Fibroblast of the conjunctiva (primary cell): ENCODE measurements at places on chromosomes 4 and X.

DNA sequence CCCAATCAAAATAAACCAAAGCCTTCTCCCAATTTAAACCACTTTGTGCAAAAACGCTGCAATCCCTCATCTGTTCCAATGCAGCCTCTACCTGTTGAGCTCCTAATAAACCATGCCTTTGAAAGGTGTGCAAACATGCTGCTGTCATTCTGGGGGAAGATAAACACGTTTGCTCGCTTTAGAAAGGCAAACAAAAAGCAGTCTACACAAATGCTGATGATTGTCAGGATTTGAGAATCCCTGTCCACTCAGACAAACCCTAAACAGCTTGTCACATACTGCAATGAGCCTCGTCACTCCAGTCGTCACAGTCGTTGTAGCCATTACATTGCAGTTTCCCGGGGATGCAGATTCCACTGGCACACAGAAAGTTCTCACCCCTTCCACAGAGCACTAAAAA, 145.2 kb downstream of the CORIN start:
- DNase-seq, result no peak

DNA sequence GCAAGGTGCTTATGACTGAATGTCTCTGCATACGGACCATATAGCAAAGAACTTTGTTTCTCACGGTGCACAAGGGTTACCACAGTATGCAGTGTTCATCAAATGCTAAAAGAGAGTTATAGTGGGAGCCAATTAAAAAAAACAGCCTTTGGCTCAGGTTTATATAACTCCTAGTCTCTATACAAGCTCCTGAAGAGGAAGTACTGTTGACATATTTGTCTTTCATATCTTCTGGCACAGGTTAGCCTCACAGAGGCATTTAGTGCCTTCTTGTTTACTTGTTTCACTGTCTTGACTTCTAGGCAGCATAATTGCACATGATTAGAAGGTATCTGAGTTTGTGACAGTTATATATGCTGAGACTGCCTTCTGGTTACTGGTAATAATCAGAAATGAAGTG, 158.8 kb upstream of the FAM47C start:
- no peak for DNase-seq

DNA sequence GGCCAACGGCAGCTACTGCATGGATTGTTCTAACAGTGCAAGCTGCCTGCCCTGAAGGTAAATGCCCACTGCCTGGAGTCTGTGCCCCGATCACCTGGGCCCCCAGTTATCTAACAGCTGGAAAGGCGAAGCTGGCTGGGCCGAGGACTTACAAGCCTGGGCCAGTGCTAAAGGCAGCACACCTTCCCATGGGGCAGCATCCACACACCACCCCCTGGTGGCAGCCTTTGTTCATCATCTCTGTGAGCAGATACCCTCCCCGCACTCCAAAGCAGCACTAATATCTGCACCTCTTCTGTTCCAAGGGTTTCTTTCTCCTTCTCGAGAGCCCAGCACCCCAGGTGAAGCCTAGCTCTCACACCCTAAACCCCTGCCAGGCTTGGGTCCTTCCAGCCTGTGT, 7.6 kb downstream of the SLC2A9 start:
- no peak for DNase-seq

GRCh38 chr4:23234716-23235115, 542.0 kb downstream of the GBA3 start:
- no peak for DNase-seq

DNA sequence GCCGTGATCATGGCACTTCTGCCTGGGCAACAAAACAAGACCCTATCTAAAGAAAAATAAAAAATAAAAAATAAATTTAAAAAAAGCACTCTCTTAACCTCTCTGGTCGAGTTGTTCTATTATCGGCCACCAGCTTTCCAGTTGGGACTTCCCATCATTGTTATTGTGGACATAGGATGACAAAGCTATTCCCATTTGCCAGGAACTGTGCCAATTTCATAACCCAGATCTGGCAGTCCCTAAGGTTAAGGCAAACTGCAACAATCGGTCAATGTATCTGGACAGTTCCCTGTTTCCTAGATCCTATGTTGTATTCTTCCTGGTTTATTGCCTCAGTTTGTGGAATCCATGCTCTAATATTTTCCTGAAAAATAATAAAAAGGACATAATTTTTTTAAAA, 17.8 kb upstream of the ANXA5 start:
- no peak for DNase-seq

- DNase-seq, result no peak
Measured at GRCh38 chr4:165009493-165010227, 22.1 kb upstream of the TRIM60 start.

- DNase-seq, result no peak
Measured at GRCh38 chrX:10111364-10112148, 45.2 kb upstream of the CLCN4 start.
